ENCODE measurements at places on chromosomes 6 and 20. TPM values are rescaled to one million over a fixed set of nuclear protein-coding genes. Genes with fewer than 3 reads are reported as not detected.

The CFAP61 gene
- 0.25 TPM for total RNA-seq

The NKAIN2 gene
- 0.76 TPM for total RNA-seq

The WFDC12 gene
- not detected for total RNA-seq

The LAMP5 gene
- total RNA-seq: 0.81 TPM

The FRK gene
- 1.6 TPM for total RNA-seq

The FAM162B gene
- total RNA-seq: not detected

The CCN6 gene
- total RNA-seq: not detected

The GLO1 gene
- 70.9 TPM for total RNA-seq

The GCNT2 gene
- total RNA-seq: 4.4 TPM

The SESN1 gene
- 3.6 TPM for total RNA-seq

The SNAP91 gene
- total RNA-seq: not detected

The TRDN gene
- not detected for total RNA-seq

The HAO1 gene
- total RNA-seq: not detected

The DYNLT2 gene
- total RNA-seq: 0.63 TPM

The BCLAF1 gene
- 29.4 TPM for total RNA-seq

The ZHX3 gene
- total RNA-seq: 22.1 TPM

The NKX2-2 gene
- total RNA-seq: not detected

The CPXM1 gene
- total RNA-seq: 158 TPM

The APOM gene
- 5.2 TPM for total RNA-seq

The MATN4 gene
- total RNA-seq: not detected

The PCK1 gene
- total RNA-seq: not detected

All from mesangial cell (primary cell).